Caki2 (cell line): ENCODE measurements at places on chromosomes 11 and 22. TPM values are rescaled to one million over a fixed set of nuclear protein-coding genes. Genes with fewer than 3 reads are reported as not detected.

DNA sequence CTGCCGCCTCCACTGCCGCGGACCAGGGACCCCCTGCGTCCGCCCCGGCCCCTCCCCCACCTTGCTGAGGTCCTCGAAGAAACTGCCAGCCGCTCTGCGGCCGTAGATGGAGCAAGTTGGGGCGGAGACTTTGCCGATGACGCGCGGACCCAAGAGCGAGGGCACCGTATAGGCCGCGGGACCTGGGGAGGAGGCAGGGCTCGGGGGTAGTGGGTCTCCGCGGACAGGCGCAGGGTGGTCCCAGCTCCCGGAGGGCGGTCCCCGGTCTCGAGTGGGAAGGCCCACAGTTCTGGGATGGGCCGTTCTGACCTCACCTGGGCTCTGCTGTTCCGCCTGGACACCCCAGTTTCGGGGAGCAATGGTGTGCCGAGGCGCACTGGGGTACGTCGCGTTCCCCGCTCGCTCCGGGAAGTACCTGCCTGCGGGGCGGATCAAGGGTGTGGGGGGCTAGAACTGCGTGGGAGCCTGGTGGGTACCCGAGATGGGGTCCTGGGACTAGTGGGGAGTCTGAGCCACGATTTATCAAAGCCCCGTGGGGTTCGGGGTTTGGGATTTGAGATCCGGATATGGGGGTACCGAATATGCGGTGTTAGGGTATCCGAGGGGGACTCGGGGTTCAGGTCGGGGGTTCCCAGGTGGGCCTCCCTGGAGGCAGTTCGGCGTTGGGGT is 1.2 kb upstream of the TYMP start:
- peak; percentile 88 for DNase-seq

DNA sequence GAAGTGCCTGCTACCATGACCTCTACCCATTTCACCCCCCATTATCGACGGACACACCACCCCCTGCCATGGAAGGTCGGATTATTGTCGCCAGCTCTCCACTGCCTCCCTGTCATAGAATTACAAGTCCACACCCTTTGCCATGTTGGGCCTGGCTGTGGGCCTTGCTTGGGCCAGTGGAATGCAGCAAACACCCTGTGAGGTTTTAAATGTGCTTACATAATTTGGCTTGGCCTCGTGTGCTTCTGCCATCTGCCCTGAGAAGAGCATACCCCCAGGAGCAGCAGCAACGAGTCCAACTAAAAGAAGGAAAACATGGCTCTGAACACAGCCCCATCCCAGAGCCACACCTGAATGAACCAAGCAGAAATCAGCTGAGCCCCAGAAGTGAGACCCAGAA is 94.1 kb upstream of the PRDM11 start:
- no peak for DNase-seq

DNA sequence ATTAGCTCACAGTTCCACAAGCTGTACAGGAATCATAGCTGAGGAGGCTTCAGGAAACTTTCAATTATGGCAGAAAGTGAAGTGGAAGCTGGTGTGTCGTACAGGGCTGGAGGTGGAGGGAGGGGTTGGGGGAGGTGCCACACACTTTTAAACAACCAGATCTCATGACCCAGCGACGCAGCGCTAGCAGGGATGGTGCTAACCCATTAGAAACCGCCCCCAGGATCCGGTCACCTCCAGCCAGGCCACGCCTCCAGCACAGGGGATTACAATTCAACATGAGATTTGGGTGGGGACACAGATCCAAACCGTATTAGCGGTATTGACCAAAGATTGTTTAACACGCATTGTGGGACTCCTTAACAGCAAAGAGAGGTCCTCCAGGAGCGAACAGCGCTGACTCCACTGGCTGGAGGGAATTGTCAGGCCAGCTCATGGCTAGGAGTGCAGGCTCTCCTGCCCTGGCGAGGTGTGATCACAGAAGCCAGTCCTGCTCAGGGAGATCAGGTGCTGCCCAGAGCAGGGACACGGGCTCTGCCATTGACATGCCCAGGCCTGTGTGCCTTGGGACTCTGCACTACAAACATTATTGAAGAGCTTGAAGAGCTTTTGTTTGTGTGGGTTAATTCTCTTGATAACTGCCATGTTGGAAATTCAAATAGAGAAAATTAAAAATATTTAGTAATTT is 215.3 kb downstream of the TBC1D22A start:
- no peak for DNase-seq

- DNase-seq = peak; percentile 100
Measured at GRCh38 chr22:38181453-38182200, at the start of gene PLA2G6. Gene PLA2G6 (minus strand): TSS chr22:38181830. CDS start chr22:38169426, 12,404 bp downstream.

Gene ALX4
- not detected in 2 replicates for total RNA-seq

GRCh38 chr22:32073823-32074380 is 30.8 kb downstream of the SLC5A1 start:
- DNase-seq = no peak

DNA sequence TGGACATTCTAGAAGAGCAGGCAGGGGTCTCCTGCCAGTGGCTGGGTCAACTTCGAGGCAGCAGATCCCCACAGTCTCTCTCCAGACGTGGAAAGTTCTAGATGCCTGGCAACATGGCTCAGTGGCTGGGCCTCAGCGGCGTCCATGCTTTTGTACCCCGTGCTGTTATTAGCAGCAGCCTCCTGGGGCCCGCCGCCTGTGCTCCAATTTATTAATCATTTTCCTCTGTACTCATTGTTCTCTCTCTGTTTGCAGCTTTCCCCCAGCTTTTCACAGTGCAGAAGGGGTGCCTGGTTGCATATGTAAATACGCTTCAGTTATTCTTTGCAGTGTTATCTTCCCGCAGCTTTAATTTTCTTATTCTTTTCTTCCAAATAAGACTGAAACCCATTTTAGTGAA is 515.1 kb downstream of the TBC1D22A start:
- no peak for DNase-seq

DNA sequence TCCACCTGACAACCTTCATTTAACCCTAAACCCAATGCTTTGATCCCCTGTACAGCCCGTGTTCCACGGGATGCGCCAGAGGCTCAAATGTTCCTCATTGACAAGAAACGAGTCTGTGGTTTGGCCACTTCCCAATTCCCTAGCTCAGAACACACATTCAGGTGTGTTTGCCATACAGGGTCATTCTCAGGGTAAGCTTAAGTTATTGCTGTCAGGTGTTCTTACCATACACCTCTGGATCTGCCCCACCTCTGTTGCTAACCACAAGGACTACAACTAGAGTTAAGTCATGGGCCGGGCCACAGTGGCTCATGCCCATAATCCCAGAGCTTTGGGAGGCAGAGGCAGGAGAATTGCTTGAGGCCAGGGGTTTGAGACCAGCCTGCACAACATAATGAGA is 45.6 kb upstream of the POLD3 start:
- DNase-seq = no peak

DNA sequence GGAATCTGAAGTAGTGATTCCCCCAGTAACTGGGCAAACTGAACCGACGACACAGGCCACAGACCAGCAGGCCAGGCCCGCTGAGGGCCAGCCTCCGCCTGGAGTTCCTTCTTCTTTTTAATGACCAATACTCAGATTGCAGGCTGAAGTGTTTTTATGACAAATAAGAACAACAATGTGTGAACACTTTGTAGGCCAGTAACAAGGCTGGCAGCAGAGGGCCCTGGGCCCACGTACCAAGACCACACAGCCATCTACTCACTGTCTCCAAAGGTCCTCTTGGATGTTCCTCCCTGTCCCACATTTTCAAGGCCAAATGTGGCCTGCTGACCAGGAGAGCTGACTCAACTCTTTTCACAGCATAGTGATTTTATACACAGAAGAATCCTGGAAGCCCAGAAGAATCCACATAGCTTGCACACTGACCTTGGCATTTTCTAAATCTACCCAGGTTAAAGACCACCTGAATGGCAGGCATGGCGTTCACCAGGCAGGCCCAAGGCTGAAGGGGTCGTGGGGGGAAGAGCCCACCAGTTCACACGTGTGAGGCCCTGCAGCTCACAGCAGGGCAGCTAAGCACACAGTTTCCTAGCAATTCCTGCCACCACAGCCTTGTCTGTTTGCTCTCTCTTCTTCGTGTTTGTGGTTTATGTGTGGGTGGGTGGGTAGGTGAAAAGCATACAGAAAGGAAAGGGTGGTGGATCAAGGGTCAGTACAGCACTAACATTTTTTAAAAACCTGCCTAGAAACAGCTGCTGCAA is 13.3 kb downstream of the SMCO4 start:
- DNase-seq = no peak

Gene KRTAP5-11
- not detected in 2 replicates for total RNA-seq

DNA sequence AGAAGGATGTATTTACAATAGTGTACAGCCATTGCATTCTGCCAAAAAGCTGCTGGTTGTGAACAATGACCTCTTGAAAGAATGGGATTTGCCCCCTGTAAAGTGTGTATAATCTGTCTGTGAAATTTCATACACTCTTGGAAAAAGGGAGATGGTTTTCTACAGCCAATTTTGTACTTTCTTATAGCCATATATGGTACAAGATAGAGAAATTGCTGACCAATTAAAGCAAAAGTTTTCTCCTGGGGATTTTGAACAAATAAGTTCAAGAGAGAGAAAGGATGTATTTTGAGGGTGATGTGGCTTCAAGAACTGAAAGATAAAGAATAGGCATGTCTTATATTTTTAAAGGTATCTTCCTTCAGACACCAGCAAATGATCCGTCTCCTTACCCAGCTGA is 211.0 kb downstream of the NAV2 start:
- DNase-seq = no peak

Gene LGALS12
- total RNA-seq = not detected in 2 replicates

GRCh38 chr11:60345489-60345888 is 18.4 kb downstream of the MS4A6E start:
- no peak for DNase-seq

DNA sequence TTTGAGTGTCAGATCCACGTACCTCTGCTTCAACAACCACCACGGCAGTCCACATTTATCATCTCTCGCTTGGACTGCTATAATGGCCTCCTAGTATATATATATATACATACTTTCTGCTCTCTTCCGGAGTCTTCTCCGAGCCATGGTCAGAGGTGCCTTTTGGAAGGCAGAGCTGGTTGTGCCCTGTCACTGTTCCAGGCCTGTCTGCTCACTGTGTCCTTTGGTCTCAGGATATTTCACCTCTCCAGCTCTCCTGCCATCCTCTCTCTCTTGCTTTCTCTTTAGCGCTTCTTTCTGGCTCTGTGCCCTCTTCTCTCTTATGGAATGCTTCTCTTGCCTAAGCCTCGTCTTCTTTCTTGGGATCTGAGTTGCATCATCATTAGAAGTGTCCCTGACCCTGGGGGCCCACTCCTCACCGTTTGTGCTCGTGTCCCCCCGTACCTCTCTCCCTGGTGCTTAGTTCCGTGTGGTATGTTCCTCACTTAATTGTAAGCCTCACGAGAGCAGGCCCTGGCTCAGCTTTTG is 86.1 kb upstream of the RASSF10 start:
- no peak for DNase-seq

DNA sequence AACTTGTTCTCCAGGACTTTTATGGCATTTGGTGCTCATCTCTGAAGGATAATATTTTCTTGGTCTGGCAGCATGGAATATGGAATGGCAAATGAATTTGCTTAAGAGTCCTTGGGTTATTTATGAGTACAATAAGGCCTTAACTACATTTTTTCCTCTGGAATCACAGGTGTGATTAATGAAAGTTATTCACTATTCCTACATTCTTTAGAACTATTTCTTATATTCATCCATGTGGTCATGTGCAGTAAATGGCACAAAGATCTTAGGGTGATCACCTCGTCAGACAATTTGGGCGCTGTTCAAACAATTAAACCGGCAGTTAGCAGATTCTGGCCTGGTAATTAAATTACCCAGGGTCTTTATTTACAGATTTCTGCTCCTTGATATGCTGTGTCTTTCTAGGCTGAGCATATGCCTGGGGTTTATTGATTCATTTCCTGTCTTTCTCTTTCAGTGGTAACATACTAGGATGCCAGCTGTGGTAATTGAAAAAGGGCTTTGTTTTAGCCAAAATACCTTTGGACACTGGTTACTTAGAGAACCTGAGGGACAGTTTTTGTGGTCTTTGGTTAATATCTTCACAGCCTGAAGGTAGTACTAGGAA is 31.6 kb downstream of the SIK2 start:
- no peak for DNase-seq

Gene CELSR1
- total RNA-seq = 94.1 and 98.7 TPM in 2 replicates

Gene ACTN3
- total RNA-seq = not detected in 2 replicates

DNA sequence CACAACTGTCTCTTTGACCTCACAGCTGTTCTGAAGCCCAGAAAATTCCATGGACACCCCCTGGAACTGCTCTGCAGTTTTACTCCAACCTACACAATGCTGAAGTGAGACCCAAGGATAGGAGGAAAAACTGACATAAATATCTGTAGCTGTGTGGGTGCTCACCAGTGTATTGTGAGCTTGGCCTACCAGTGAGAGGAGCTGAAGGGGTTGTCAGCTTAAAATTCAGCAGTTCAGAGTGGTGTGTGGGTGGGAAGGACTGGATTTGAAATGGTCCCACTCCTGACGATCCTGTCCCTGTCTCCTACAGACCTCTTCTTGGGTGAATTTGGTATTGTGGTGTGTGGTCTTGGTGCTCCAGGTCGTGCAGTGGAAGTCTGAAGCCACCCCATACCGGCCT is 2.2 kb downstream of the TMEM223 start:
- no peak for DNase-seq

Gene HBG1
- not detected in 2 replicates for total RNA-seq

GRCh38 chr11:11558826-11559225 is 63.0 kb downstream of the GALNT18 start:
- DNase-seq = no peak

DNA sequence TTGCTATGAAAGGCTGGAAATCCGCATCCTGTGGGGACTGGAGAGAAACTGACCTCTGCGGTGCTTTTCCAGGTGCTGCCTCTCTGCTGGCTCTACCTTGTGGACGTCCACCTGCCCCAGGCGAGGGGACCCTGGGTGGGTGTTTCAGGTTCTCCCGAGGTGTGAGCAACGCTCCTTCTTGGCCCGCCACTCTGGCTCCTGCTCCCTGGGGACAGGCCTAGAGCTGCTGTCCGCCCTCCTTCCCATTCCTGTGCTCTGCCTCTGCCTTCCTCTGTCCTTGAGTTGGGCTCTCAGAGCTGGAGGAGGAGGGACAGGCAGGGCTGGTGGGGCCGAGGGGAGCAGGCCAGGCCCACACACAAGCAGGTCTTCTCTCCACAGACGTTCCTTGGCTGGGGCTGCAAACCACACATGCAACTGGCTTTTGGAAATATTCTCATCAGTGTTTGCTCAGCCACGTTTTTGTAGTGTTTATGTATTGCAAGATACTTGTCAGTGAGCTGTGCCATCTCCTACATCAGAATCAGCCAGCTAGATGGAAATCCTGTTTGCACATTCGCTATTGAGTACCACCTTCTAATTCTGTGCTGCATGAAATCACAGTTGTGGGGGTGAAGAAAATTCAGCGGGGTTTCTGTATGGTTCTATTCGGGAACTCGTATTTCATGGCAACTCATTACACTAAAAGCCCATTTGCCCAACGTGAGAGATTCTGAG is 1115.0 kb downstream of the BRD1 start:
- no peak for DNase-seq

DNA sequence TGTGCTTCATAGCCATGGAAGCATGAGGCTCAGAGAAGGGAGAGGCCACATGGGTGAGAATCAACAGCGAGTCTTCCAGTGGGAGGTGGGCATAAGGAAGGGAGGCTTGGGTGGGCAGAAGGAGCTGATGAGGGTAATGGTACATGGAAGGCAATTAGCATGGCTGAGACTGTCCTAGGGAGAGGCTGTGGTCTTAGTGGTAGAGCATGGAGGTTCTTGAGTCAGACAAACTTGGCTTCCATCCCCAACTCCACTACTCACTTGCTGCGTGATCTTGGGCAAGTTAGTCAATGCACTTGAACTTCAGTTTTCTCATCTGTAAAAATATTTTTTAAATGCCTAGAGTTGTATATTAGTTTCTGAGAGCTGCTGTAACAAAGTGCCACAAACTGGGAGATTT is 227.2 kb upstream of the E2F8 start:
- no peak for DNase-seq

Gene PNPLA3
- 0.70 and 1.8 TPM in 2 replicates for total RNA-seq

- no peak for DNase-seq
Measured at GRCh38 chr11:47411884-47412746, 3.7 kb downstream of the SLC39A13 start.
